ENCODE measurements at places on chromosomes 2 and 18.

- no peak for DNase-seq
Observed at GRCh38 chr2:241148239-241148638, 1.0 kb downstream of the PASK start.

DNA sequence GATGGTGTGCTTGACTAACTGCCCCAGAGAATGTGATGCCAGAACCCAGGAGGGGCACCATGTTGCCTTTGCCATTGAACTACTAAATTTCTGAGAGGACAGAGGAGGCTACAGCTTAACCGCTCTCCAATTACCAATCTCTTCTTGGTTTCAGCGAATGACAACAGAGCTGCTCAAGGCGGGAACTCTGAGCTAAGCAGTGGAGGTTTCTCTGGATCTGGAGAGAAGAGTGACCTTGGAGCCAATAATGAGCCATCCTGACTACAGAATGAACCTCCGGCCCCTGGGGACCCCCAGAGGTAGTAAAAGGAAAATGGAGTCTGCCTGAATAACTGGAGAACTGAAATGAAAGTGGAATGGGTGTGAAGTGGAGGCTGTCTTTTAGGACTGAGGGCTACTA, 53.2 kb downstream of the DIS3L2 start:
- DNase-seq, result no peak

- DNase-seq, result no peak
Observed at GRCh38 chr18:23058746-23059415, 76.4 kb upstream of the CABLES1 start.

DNA sequence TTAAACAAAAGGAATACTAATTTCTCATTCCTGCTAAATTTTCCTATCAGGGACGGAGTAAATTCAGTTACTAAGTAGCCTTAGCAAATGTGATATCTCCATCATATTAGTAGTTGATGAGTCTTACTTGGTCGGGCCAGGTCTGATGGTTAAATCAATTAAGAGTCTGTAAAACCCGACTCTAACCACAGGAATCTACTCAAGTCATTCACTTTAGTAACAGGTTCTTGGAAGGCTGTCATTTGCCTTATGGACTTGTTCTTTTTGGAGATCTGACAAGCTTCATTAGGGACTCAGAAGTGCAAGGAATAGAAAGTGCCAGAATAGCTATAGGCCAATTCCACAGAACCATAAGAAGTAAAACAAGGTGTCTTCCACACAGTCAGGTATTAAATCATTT, 119.0 kb downstream of the GCA start:
- no peak for DNase-seq

DNA sequence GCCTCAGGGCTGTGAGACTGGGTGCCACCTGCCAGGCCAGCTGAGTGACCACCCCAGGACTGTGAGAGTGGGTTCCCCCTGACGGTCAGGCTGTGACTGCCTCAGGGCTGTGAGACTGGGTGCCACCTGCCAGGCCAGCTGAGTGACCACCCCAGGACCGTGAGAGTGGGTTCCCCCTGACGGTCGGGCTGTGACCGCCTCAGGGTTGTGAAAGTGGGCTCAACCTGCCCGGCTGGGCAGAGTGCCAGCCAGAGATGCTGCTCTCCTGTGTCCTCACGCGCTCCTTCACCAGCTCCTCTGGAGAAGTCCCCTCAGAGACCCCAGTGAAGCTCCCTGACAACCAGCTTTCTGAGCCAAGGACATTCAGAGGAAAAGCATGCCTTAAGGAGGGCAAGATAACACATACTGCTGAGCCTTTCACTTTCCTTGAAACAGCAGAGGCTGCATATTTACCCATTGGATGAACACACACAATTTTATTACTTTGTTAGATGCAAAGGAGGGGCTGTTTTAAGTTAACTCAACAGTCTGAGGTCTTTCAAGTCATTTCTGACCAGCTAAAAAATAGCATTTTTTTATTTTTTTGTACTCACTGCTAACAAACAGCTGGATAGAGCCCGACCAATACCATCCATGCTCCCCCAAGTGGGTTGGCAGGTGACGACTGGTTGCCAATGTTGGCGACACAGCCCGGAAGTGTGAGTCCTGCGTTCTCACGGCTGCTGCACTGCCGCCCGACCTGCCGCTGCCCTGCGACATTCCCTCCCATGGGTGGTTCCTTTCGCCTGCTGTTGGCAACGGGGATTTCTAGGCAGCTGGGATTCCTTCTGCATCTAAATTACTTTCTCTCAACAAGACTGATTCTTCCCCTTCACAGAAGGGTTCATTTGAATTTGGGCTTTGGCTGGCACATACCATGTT, 70.7 kb downstream of the NDUFA10 start:
- DNase-seq, result no peak

DNA sequence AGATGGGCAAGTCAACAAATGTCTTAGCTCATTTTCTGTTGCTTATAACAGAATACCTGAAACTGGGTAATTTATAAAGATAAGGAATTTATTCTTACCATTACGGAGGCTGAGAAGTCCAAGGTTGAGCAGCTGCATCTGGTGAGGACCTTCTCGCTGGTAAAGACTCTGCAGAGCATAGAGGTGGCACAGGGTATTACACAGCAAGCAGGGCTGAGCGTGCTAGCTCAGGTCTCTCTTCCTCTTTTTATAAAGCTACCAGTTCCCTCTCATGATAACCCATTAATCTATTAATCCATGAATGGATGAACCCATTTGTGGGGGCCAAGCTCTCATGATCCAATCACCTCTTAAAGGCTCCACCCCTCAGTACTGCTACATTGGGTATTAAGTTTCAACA, 109.1 kb downstream of the CDK15 start:
- no peak for DNase-seq

- no peak for DNase-seq
Observed at GRCh38 chr2:747762-748351, 70.7 kb upstream of the TMEM18 start.

GRCh38 chr18:31274931-31275330, 43.0 kb upstream of the DSG1 start:
- no peak for DNase-seq

- DNase-seq, result no peak
Observed at GRCh38 chr2:148642891-148643416, 1.6 kb upstream of the EPC2 start.

DNA sequence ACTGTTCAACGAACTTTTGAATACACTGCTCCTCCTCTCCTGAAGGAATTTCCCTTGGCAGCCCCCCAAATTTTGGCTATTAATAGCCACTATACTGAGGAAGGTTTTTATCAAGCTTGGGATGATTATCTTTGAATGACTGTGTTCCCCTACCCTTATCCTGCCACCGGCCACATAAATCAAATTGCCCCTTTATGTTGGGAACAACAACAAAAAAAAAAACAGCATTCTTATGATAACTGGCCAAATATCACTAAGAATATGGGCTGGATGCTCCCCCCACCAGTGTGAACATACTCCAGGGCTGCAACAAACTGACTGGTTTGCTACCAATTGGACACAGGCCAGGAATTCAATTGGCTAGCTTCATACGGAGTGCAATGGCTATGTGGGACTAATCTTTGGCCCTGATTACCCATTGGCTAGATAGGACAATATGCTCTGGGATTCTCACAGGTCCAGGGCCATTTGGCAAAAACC, 20.6 kb downstream of the DUSP11 start:
- DNase-seq, result no peak

DNA sequence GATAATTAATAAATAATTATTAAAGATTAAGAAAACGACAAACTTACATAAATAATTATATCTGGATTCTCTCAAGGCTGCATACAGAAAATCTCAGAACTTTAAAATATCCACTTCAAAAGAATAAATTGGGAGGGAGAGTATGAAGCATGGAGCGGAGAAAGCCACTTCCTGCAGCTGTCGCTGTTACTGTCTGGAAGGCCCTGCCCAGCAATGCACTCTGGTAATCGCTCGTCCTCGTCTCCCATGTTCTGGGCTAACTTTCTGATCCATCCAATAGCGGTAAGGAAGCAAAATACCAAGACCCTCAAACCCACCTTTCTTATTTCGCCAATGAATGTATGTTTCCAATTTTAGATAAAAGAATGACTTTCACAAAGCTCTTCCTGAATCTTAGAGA, 26.7 kb downstream of the CYRIA start:
- no peak for DNase-seq

GRCh38 chr2:63073994-63074393, 23.4 kb downstream of the OTX1 start:
- no peak for DNase-seq

GRCh38 chr18:24764766-24765165, 304.3 kb downstream of the HRH4 start:
- no peak for DNase-seq

DNA sequence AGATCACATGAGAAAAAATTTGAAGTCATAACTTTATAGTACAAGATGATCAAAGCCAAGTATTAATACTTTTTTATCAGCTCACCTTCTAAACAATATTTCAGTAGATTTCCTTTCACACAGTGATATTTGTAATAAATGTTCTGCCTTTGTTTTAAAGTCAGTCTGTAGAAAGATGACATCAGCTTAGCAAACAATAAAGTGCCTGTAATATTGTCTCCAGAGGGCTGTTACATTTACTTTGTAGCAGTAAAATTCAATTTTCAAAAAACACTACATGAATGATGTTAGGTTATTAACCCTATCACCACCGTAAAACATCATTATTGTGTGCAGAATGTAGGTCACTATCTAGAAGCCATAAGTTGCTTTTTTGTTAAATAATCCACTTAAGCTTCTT, 49.6 kb downstream of the ZEB2 start:
- no peak for DNase-seq

- peak; percentile 81 for DNase-seq
Observed at GRCh38 chr18:35949903-35950627, 22.4 kb upstream of the RMP24 start.

DNA sequence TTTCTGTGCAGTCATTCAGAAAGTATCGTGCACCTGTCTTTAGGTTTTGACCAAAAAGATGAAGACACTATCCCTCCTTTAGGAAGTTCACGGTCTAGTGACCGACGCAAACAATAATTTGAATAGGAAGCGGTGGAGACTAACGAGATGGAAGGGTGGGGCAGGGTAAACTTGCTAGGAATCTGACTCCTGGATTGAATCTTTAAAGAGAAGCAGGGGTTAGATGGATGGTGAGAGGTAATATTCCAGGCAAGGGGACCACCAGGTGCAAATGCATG, 651 bp upstream of the TXNL1 start:
- DNase-seq, result no peak

DNA sequence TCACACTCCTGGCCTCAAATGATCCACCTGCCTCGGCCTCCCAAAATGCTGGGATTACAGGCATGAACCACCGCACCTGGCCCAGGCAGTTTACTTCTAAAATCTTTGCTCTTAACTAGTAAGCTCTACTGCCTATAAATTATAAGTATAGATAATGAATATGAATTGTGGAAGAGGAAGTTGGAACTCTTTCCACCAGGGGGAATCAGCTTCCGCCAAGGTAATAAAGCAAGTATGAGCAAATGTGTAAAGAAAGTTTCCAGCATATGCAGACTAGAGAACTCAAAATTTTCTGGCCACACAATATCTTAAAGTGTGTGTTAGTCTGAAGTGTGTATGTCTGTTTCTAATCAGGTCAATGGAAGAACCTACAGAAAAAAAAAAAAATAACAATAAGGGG, 68.1 kb downstream of the RMDN2 start:
- DNase-seq, result no peak

DNA sequence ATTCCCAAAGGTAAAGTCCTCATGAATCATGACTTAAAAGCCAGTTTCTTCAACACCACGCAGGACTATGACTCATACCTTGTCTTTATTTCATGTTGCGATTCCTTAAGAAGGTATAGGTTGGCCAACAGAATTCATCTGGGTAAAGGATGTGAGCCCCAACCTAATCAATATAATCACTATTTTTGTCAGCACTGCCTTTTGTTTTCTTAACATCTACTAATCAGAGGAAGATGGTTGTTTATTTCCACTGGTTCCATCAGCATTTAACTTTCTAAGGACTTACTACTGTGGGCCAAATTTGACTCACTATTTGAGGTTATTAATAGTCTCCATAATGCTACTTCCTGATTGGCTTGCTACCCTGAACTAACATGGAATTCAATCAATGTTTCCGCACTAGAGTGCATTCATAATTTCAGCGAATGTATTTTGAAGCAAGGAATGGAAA, 78.6 kb downstream of the SCG2 start:
- DNase-seq, result no peak

DNA sequence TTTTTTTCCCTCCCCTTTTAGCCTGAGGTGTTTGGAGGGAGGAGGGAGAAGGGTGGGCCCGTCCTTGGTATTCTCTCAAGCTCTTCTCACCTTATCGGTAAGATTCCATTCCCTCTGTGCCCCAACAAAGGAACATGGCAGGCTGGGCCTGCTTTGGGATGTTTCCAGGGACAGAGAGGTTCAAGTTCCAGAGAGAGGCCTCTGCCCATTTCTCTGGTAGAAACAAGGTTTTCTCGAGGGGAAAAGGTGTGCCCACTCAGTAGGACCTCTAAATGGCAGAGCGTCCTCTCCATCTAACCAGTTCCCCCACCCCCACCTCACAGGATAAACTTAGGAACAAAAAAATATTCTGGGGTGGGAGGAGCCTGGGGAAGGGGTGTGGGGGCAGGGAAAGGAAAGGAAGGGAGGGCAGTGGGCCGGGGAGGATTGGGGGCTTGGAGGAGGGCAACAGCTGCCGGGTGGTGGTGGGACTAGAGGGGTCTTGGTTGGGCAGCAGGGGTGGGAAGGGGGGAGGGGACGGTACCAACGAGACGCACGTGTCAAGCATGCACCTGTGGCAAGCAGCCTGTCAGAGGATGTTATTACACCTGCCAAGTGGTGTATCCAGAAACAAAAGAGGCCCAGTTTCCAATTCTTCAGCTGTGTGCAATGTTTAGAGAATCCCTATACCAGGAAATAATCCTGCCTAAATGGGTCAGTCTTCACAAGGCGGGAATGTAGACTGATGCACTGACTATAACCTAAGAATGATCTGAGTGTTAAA, 2.1 kb downstream of the PCBP1 start:
- DNase-seq, result no peak

DNA sequence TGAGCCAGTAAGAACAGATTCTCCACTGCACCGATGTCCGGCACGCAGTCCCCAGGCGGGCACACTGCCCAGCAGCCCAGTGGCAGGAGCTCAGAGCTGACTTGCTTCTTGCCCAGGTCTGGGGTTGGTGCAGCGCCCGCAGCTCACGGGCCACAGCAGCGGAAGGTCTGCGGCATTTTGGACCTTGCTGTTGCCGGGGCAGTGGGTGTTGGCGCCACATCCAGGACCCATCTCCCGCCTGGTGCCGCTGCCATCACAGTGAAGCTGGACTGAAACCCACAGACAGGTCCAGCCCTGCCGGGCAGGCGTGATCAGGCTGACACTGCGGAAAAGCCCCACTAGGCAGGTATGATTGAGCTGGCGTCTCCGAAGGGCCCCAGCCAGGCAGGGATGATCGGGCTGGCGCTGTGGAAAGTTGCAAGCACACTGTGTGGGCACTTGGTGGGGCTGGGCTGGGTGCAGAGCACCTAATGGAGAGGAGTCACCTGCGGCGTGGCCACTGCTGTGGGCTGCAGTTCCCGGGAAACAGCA, 75.5 kb downstream of the SLC66A2 start:
- no peak for DNase-seq

- DNase-seq, result no peak
Observed at GRCh38 chr2:2838548-2838845, 507.4 kb upstream of the MYT1L start.

All from head of caudate nucleus (tissue), 42 donors.